Activated naive CD4-positive, alpha-beta T cell treated with Interleukin-2 at 50 U/mL for 16 hours (primary cell): ENCODE measurements at places on chromosomes 16 and 17.
A peak's percentile ranks its signal among the peaks of the same experiment; 100 is the strongest.

- peak; percentile 53 for DNase-seq
Measured at GRCh38 chr16:30065943-30066760, 592 bp downstream of the ALDOA start.

GRCh38 chr17:36645422-36645821, 44.0 kb downstream of the MRM1 start:
- DNase-seq = no peak

- no peak for DNase-seq
Measured at GRCh38 chr17:19344311-19345066, 18.0 kb downstream of the B9D1 start.

GRCh38 chr16:28205117-28205899, 6.5 kb downstream of the XPO6 start:
- no peak for DNase-seq

DNA sequence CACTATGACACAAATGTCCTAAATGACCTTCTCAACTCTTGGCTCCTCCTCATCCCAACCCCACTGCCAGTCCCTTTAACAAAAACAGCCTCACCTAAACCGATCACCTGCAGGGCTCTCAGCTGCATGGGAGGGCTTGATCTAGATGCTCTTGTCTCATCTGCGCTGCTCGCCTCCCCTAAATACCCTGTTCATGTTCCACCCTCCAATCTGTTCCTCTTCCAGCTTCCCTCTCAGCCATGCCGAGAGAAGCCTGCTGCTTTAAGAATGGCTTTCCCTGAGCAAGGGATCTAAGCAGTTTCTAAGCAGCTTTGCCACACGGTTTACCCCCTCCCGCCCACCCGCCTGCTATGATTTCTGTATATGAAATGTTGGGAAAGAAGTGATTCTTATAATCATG, 23.7 kb downstream of the PIPOX start:
- DNase-seq = no peak

DNA sequence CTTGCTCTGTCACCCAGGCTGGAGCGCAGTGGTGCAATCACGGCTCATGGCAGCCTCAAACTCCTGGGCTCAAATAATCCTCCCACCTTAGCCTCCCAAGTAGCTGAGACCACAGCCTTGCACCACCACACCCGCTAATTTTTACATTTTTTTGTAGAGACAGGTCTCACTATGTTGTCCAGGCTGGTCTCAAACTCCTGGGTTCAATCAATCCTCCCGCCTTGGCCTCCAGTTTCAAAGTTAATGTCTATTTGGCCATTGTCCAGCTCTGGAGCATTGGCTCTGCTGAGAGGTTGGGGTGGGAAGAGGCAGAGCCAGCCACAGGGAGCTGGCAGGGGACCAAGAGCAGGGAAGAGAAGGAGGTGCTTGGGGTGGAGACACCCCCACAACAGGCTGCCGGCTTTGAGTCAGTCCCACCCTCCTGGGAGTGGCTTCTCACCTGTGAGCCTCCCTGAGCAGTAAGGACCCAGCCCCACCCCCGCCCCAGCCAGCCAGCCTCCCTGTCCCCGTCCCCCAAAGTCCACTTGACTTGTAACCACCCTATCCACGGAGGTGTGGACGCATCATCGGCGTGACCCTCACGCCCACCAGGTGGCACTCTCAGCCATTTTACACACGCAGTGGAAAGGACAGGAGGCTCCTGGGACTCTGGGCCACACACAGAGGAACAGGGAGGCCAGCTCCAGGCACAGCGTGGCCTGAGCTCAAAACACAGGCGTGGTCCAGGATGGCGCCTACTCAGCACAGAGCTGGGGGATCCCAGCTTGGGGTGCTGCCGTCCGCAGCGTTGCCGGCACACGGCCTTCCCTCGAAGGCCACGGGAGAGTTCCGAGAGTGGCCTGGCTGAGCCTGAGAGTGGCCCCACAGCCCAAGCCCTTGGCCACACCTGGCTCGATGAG, 22.8 kb upstream of the PVALEF start:
- DNase-seq = peak; percentile 65

- DNase-seq = peak; percentile 77
Measured at GRCh38 chr17:74738051-74738996, 1.3 kb downstream of the RAB37 start.

DNA sequence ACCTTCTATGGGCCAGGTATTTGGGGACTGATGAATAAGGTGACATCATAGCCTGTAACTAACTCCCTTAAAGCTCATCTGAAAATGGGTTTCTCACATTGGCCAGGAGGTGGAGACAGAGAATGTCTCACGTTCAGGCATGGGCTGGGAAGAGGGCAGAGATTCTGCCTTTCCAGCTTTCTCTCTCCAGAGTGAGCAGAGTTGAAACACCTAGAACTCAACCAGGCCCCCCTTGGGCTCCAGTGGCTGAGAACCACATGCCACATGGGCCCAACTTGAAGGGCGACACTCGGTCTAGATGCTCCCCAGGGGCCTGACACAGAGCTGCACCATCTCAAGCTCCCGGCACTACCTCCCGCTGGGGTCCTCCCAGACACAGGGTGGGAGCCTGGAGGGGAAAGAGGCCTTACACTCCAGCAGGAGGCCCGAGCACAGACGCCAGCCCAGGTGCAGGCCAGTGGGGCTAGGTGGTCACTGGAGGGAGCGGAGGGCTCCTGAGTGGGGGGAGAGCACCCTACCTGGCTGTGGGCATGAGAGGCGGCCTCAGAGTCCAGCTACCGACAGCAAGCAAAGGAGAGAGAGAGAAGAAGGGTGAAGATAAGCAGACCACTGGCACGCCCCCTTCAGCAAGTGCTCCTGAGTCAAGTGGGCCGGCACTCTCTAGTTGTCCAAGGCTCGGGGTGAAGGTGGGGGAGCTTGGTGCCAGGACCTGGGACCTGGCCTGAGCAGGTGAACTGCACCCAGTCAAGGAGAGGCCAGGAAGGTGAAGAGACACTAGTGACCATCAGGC, 55.9 kb downstream of the MYO18A start:
- peak; percentile 34 for DNase-seq

DNA sequence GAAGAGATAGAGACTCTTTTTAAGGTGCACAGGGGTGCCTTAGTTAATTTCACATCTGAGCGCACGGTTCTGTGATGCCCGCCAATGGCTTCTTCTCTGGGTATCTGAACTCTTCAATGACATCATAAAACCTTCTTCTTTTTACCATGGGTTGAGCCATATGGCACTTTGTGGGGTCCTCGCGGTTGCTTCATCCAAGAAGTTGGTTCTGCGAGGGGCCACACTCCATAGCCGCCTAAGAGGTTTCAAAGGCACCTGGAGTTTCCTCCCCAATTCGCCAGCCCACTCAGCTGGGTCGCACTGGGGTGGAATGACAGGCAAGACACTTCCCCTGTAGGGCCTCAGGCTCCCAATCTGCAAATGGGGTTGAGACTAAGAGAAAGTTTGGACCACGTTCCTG, 10.4 kb upstream of the MT4 start:
- DNase-seq = no peak
